ENCODE measurements at places on chromosomes 5 and 9. TPM values are rescaled to one million over a fixed set of nuclear protein-coding genes. Genes with fewer than 3 reads are reported as not detected.

The PTGS1 gene
- total RNA-seq, result 0.59 TPM

The SLC4A9 gene
- total RNA-seq, result not detected

The LCNL1 gene
- 5.8 TPM for total RNA-seq

The MSMP gene
- total RNA-seq, result not detected

The FRMD3 gene
- total RNA-seq, result 1.3 TPM

The IL9 gene
- not detected for total RNA-seq

The YIPF5 gene
- 119 TPM for total RNA-seq

The CARTPT gene
- not detected for total RNA-seq

The FOXD4L4 gene
- not detected for total RNA-seq

The HAVCR2 gene
- total RNA-seq, result not detected

The FOXD4 gene
- total RNA-seq, result 0.44 TPM

The ABCA1 gene
- 26.6 TPM for total RNA-seq

The ECM2 gene
- 34.2 TPM for total RNA-seq

- peak within 1 kb of the TSS; percentile 95 for H3K4me3 ChIP-seq
- DNase-seq, result no peak
- no peaks in the 10 kb centered on the region for H3K27me3 ChIP-seq
- peaks cover 45% of the 10 kb centered on the region for H3K4me1 ChIP-seq
- H3K36me3 ChIP-seq, result no peaks in the 10 kb centered on the region
Measured at GRCh38 chr9:16870596-16871335, at the start of gene BNC2. Gene BNC2, minus strand, starts transcription at chr9:16870670. Its CDS starts 22 bp downstream, at chr9:16870648.

DNA sequence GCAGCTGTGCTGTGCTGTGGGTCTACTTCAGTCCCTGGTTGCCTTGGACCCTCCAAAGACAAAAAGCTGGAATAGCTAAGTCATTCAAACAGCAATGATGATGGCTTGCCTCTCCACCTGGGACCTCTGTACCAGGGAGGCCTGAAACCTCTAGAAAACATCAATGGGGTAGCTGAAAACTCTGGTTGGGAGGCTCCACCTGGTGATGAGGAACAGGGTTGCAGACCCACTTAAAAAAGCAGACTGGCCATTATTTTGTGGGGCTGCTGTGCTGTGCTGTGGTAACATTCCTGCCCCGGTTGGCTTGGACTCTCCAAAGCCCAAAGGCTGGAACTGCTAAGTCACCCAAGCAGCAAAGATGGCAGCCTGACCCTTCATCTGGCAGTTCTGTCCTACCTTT is 839.3 kb upstream of the ARRDC3 start:
- no peak overlapping the region for H3K27ac ChIP-seq
- no peaks in the 10 kb centered on the region for H3K27me3 ChIP-seq
- no peaks in the 10 kb centered on the region for H3K4me1 ChIP-seq

GRCh38 chr9:112258106-112258505 is 75.3 kb downstream of the PTBP3 start:
- no peak overlapping the region for H3K27ac ChIP-seq
- H3K4me1 ChIP-seq, result no peaks in the 10 kb centered on the region
- no peaks in the 10 kb centered on the region for H3K27me3 ChIP-seq

DNA sequence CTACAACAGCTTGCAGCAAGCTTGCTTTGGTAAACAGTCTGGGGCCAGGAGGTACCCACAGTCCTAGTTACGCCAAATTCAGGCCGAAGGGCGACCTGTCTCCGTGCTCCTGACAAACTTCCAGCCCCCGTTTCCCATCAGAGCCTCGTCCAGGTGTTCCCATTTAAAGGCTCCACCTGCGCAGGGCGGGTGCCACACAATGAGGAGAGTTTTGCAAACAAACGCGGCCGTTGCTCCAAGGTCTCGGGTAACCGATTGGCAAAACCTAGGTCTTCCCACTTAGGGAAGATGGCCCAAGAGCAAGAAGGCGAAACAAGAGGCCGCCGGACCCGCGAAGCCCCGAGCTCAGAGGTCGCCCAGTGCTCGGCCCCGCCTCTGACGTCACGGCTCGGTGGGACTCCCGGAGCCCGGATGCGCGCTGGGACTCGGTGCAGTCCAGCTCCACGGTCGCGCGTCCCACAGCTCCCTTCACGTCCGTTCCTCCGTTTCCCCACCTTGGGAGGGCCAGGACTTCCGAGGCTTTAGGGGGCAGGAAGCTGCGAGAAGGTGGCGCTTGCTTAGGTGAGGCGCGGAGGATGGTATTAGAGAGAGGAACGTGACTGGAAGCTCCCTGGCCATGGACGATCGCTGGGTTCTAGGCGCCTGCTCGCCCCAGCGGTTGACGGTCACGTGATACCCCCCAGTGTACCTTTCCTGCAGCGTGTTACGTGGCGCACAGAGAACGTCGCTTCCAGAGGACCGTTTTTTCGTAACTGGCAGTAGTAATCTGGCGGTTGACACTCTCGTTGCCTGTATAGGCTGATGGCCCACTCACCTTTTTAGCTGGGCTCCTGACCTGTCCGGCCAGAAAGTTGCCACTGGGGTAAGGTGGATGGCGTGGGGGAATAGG is 41.8 kb upstream of the KDM4C start:
- H3K36me3 ChIP-seq, result no peaks in the 10 kb centered on the region
- DNase-seq, result peak; percentile 95
- H3K27me3 ChIP-seq, result peaks cover 6% of the 10 kb centered on the region

DNA sequence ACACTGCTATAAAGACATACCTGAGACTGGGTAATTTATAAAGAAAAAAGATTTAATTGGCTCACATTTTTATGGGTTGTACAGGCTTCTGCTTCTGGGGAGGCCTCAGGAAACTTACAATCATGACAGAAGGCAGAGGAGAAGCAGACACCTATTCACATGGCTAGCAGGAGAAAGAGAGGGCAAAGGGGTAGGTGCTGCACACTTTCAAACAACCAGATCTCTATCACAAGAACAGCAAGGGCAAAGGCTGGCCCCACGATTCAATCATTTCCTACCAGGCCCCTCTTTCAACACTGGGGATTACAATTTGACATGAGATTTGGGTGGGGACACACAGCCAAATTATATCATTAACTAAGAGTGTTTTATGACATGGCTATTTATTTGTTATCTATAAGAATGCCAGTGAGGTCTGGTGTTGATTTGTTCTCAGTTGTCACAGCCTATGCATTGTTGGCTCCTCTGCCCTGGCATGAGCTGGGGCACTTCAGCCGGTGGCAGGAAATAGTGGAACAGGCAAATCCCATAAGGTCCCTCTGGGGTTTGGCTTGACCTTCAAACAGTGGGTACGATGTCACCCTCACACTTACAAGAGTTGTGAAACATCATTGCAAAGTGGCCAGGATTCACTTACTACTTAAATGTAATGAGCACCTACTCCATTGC is 44.1 kb downstream of the SPARC start:
- no peak for DNase-seq
- no peaks in the 10 kb centered on the region for H3K36me3 ChIP-seq
- no peak overlapping the region for H3K4me3 ChIP-seq
- H3K27me3 ChIP-seq, result no peaks in the 10 kb centered on the region

DNA sequence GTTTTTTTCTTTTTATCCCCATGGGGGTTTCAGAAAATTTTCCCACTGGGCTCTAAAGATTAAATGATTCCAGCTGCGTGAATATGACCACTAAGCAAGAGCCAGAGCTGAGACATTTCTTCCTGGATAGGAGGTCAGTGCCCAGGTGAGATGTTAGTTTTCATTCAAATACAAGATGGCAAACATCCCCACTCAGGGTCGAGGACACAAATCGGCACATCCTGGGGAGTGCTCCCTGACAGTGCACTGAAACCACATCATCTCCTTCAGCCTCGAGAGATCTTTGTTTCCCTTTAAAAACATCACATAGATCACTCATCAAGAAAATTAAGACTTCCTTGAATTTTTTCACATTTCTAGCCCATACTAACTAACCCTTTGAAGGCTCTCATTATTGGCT is 273.2 kb upstream of the PANK3 start:
- H3K27ac ChIP-seq, result no peak overlapping the region
- H3K4me3 ChIP-seq, result no peak overlapping the region
- H3K36me3 ChIP-seq, result peaks cover 5% of the 10 kb centered on the region
- peaks cover 10% of the 10 kb centered on the region for H3K4me1 ChIP-seq
- H3K27me3 ChIP-seq, result no peaks in the 10 kb centered on the region
- no peak for DNase-seq

GRCh38 chr5:151571270-151572173 is 19.6 kb downstream of the FAT2 start:
- H3K27me3 ChIP-seq, result peaks cover 6% of the 10 kb centered on the region
- no peak for DNase-seq
- peaks cover 5% of the 10 kb centered on the region for H3K4me1 ChIP-seq
- H3K27ac ChIP-seq, result no peak overlapping the region

DNA sequence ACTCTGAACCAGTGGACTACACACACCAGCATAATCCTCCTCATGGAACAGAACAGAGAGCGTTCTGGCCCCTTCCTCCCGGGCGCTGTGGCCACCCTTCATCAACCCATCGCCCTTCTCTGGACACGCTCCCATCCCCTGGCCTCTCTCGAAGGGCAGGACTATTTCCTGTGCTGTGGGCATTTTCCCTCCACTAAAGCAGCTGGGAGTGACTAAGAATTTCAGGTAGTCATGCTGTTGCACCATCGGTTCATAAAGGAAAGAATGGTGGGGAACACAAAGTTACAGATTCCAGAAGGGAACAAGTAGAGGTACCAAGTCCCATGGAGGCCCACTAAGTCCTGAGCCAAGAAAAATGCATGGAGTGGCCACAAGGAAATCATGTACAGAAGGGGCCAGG is 68.6 kb downstream of the EPB41L4B start:
- no peaks in the 10 kb centered on the region for H3K27me3 ChIP-seq
- no peaks in the 10 kb centered on the region for H3K36me3 ChIP-seq
- H3K27ac ChIP-seq, result no peak overlapping the region
- DNase-seq, result no peak

DNA sequence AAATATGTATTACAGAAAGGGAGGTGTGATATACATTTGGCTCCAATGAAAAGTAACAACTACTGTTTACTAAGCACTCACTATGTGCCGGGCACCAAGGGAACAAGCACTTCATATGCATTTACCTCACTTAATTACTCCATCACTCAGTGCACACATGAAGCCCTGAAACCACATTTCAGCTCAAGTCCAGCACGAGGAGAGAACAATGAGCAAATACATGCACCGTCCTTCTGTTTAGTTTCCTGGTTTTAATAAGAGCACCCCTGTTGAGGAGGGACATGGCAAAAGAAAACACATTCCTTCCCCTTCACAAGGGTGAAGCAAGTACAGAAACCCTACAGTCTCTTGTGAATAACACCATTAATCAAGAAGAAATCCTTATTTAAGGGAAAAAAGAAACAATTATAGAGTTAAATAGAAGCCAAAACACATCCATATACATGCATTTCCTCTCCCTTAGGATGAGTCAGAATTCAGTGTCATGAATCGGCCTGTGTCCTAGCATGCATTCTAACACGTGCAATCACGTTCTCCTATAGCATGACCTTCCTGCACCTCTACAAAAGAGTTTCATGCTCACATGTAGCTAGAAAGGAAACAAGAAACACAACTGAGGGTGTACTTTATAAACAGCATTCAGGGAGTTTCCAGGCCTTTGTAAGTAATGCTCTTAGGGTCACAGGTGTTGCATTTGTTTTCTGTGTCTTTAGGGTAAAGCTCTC is 411.6 kb downstream of the BNC2 start:
- DNase-seq, result no peak
- H3K4me1 ChIP-seq, result peaks cover 19% of the 10 kb centered on the region
- no peak overlapping the region for H3K4me3 ChIP-seq
- H3K27me3 ChIP-seq, result no peaks in the 10 kb centered on the region

DNA sequence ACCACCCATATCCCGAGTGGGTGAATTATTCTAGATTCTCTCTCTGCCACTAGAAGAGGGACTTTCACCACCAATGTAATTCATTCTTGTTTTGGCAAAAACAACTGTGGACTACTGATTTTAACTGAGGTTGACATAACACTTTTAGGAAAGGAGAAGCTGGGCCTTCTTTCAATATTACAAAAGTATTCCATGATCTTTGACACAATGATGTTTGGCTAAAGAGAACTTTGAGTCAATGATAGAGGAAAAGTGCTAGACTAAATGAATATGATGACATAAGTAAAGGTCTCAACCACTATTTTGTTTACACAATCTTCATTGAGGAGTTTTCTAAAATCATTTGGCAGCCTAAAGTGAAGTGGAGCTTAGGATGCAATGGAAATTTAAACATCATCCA is 336.9 kb upstream of the PDE4D start:
- no peaks in the 10 kb centered on the region for H3K4me1 ChIP-seq
- H3K27me3 ChIP-seq, result peaks cover 2% of the 10 kb centered on the region
- H3K36me3 ChIP-seq, result no peaks in the 10 kb centered on the region
- no peak overlapping the region for H3K27ac ChIP-seq

- no peaks in the 10 kb centered on the region for H3K4me1 ChIP-seq
- DNase-seq, result no peak
- H3K27me3 ChIP-seq, result peaks cover 3% of the 10 kb centered on the region
- peaks cover 17% of the 10 kb centered on the region for H3K36me3 ChIP-seq
- H3K4me3 ChIP-seq, result no peak overlapping the region
Measured at GRCh38 chr5:149094996-149095395, 32.1 kb upstream of the SH3TC2 start.

DNA sequence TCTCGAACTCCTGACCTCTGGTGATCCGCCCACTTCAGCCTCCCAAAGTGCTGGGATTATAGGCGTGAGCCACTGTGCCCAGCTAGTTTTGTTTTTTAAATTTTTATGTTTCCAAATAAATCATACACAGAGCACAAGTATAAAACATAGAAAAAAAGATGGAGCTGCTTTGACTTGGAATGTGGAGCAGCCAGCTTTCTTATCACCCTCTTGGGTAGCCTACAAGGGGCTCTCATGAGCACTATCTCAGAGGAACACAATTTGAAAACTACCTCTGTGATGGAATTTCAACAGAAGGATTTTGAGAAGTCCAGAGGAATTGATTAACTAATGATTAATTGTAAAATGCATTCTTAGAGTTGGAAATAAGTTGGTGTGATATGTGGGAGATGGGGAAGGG is 45.9 kb downstream of the NSD1 start:
- no peaks in the 10 kb centered on the region for H3K27me3 ChIP-seq
- H3K36me3 ChIP-seq, result no peaks in the 10 kb centered on the region
- no peak overlapping the region for H3K4me3 ChIP-seq
- no peak for DNase-seq
- peaks cover 9% of the 10 kb centered on the region for H3K4me1 ChIP-seq
- no peak overlapping the region for H3K27ac ChIP-seq

DNA sequence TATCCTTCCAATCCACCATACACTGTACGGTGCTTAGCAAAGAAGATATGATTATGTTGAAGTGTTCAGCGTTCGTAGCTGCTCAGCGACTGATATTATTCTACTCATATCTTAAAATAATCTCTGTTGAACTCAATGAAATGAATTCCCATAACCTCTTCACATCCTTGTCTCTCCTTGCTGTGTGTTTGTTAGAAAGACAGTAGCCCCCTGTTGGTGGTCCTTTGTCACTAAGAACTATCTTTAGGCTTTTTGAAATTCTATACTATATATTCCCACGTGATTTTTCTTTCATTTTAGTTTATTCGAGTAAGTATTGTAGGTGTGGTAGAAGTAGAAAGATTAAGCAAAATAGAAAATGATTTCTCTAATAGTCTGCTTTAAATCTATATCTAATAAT is 762.8 kb upstream of the WWC1 start:
- H3K36me3 ChIP-seq, result no peaks in the 10 kb centered on the region
- H3K27ac ChIP-seq, result no peak overlapping the region
- H3K4me3 ChIP-seq, result no peak overlapping the region

- no peak overlapping the region for H3K4me3 ChIP-seq
- no peak overlapping the region for H3K27ac ChIP-seq
- H3K4me1 ChIP-seq, result no peaks in the 10 kb centered on the region
- peaks cover 7% of the 10 kb centered on the region for H3K36me3 ChIP-seq
- H3K27me3 ChIP-seq, result no peaks in the 10 kb centered on the region
Measured at GRCh38 chr9:129012893-129013448, 15.2 kb downstream of the SH3GLB2 start.

GRCh38 chr5:98776066-98776705 is 2.7 kb downstream of the RGMB start:
- H3K4me1 ChIP-seq, result peaks cover 64% of the 10 kb centered on the region
- peaks cover 10% of the 10 kb centered on the region for H3K36me3 ChIP-seq
- no peaks in the 10 kb centered on the region for H3K27me3 ChIP-seq
- peak overlapping the region; percentile 99 for H3K4me3 ChIP-seq
- H3K27ac ChIP-seq, result peak overlapping the region; percentile 99
